ENCODE measurements at places on chromosomes 5 and 9.

DNA sequence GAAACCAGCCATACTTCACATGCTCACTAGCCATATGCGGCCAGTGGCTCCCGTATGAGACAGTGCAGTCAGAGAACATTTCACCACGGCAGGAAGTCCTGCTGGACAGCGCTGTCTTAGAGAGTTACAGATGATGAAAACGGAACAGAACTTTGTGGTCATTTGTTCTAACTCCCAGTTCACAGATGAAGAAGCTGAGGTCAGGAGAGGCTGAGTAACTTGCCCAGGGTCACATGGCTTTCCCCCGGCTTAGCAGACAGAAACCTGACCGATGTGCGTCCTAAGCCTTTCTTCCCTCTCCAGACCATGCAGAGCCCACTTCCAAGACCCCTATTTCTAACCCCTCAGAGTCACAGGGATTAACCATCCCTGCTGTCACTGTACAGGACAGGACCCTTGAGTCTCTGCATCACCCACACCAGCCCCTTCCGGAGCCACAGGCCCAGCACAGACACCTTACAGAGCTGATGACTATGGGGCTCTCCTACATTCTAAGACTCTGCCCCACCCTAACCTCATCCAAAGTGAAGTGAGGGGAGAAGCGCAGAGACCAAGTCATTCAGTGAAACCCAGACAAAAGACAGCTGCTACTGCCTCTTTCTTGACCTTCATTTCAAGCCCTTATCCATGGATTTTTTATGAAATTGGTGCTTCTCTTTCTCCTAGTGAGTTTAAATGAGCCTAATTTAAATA is 86.9 kb downstream of the PTPN3 start:
- DNase-seq, result no peak

DNA sequence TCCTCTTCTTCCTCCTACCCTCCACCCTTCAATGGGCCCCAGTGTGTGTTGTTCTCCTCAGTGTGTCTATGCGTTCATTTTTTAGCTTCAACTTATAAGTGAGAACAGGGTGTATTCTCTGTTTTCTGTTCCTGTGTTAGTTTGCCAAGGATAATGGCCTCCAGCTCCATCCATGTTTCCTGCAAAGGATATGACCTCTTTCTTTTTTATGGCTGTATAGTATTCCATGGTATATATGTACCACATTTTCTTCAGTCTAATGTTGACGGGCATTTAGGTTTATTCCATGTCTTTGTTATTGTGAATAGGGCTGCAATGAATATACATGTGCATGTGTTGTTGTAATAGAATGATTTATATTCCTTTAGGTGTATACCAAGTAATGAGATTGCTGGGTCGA is 634.9 kb upstream of the SEMA6A start:
- no peak for DNase-seq

DNA sequence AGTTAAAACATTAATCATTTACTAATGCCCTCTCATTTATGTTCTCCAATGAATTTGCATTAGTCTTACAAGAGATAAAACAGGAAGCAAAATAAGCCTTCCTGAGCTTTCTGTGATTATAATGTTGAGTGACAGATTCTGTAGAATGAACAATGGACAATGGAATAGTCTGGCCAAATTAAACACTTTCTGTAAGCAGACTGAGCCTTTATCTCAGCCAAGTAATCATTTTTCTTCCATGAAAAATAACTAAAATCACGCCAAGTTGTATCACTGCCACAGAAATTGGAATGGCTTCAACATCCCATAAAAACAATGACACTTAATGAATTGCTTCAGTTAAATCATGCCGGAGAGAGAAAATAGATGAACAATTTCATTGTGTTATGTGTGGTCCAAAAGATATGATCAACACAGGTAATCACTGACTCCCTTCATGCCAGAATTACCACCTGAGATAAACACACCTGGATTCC is 63.0 kb downstream of the TSSK1B start:
- DNase-seq, result no peak

DNA sequence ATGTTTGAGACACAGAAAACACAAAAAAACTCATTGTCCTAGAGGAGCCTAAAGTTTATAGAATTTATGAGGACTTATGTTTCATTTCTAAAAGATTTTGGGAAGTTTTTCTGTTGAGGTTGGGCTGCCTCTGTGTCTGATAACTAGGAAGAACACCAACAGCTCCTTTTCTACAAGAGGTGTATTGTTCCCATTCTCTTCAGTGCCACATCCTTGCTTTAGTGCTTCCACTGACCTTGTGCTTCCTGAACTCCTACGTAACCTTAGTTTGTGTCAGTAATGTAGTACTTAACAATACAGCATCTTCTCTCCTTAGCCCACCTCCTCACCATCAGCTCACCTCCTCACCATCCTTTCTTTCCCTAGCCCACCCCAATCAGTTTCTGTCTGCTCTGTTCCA is 117.3 kb upstream of the TNC start:
- DNase-seq, result no peak

DNA sequence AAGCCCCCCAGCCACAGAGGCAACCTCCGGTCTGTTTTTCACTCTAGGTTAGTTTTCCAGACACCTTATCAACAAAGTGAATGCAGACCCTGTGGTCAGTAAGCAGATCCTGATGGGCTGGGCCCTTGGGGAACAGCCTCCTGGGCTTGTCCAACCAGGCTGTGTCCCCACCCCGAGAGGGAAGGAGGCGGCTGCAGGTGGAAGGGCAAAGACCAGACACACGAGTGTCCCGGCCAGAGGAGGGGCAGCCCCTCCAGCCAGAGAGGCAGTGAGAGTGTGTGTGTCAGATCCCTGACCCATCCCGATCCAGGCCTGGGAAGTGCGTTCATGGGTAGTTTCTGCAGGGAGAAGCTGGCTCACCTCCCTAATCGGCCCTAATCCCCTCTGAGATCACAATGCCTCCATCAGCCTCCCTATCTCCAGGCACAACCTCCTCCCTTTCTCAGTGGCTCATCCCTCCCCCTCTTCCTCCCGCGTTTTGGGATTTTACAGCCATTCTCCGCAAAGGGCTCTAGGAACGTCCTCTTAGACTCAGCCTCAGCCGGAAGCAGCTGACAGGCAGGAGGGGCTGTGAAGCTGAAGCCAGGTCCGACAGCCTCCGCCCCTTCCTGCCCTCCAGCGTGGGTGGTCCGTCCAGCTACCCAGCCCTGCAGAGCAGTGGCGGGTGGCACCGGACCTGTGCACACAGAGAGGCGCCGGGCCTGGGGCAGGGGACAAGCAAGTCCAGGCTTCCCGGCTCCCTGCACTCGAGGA is 9.7 kb downstream of the SLC12A7 start:
- no peak for DNase-seq

DNA sequence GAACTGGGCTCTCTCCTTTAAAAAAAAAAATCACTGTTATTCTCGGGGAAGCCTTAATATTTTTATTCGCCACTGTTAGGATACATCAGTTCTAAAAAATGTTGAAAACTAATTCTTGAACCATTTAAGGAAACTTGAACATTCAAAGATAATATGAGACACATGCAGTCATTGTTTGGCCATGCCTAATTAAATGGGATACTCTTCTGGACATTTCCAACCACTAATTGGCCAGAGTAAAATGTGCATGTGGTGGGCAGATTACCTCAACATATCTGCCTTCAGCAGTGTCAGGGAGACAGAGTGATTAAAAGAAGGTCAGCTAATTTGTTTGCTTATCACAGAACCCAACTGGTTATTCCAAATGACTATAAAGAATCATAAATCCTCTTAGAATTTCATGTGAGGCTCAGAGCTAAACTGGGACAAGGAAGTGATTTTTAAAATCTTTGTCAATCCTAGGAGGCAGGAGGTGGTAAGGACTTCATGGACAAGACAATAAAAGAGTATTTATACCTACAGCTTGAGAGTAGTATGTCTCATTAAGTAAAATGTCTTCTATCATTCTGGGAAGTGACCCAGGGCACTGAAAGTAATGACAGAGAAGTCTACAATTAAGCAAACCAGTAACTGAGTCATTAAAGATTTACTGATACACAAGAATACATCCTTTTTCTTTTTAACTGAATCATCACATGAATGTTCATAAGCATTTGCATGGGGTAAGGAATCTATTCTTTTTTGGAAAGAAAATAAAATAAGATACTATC is 242.9 kb upstream of the TRPM3 start:
- no peak for DNase-seq

DNA sequence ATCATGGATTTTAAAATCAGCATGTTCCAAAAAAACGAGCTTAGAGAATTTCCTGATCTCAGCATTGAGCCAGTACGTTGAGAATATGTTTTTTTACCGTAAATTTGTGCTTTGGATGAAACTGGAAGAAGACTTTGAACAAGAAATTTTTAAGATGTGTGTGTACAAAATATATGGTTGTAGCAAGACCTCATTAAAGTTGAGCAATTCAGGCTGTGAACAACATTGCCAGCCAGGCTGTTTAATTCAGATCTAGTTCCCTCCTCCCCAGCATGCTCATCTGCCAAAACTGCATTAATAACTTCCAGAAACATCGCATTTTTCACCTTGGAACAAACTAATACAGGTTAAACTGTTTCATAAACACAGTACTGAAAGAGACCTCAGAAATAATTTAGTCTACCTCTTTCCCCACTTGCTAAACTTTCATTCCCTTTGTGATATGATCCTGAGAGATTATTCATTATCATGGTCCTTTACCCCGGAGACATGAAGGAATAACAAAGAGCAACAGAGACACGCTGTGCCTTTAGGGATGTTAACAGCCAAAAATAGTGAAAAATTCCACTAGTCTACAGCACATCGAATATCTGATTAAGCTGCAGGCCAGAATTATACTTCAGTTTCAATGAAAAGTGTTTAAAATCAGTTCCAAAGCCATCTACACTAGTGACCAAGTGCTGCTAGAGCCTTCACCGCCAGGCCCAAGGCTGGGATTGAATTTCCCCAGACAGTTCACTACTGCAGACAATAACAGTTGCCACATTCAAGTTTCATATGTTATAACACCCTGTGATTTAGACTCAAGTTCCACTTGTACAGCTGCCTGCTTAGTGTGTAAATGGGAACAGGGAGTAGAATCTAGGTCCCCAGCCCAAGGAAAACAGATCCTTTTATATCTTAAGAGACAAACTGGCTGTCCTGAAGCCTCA is 89.6 kb downstream of the EFNA5 start:
- no peak for DNase-seq

DNA sequence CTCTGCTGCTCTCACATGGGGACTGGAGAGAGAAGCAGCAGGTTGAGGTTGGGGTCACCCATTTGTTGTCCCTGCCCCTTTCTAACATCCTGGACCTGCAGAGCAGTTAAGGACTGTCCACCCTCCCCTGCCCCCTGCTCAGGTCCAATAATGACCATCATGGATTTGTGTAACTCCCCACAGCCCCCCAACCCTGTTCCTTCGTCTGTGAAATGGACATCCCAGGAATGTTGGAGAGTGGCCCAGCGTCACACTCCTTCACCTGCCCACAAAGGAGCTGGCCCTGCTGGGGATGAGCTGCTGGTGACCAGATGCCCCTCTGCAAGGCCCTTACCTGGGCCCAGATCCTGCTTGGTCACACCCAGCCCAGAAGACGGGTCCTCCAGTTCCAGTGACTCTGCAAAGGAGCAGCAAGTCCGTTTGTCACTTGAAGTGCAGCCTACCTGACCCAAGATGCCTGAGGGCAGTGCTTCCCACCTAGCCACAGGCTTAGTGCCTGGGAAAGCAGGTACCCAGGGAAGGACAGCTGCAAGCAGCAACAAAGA is 10.4 kb downstream of the CD74 start:
- no peak for DNase-seq

DNA sequence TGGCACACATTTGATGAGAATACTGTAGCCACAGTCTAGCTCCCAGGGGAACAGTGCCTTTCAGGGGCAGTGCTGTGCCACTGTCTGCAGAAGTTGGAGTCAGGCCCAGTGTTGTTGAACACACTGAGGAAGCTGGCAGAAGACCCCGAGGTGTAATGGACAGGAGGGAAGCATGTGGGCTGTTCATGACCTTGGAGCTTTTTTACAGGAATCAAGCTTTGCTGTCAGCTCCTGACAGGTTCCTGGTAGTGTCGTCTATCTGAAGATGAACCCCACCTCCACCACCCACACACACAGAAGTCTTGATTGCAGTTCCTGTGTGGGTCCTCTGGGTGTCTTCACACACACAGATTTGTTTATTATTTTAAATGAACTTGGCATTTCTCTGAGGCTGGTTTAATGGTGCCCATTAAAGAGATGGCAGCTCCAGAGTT is 40.3 kb upstream of the TNFAIP8 start:
- DNase-seq, result no peak

- no peak for DNase-seq
These were observed 135.6 kb downstream of the IRX2 start for GRCh38 chr5:2615917-2616316.

Measured in non-pigmented ciliary epithelial cell (primary cell).